Effector memory CD4-positive, alpha-beta T cell (primary cell): ENCODE measurements at places on chromosomes 2 and 18.

DNA sequence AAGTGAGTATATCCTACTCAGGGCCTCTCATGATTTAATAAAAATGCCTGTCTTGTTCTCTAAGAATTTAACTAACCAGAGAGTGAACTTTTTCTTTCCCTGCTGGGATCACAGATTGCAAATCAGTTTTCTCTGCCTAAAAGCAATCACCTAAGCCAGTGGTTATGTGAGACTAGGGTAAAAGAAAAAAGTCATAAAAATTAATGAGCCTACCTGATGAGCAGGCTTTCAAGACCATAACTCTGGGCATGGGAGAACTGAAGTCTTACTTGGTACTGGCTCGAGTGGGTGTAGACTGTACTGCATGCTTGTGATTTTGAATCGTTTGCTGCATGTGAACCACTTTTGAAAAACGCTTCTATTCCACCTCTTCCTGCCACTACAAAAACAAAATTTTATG lies 1677.0 kb upstream of the LRRTM1 start:
- no peak for DNase-seq

DNA sequence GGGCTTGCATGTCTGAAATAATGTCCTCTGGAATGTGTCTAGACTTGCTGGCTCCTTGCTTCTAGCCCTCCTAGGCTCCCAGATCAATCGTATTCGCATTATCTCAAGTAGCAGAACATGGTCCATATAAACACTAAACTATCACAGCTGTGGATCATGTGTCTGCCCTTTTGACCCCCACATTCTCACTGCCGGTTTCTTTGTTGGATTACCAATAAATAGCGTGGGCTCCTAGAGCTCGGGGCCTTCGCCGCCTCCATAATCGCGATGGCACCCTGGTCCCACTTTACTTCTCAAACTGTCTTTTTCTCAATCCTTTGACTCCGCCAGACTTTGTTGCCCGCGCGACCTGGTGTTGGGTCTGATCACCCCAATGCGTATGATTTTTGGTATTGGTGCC lies 6.3 kb upstream of the SCYGR8 start:
- DNase-seq, result no peak

- no peak for DNase-seq
Measured at GRCh38 chr2:197286805-197287595, 23.6 kb downstream of the ANKRD44 start.

GRCh38 chr2:191885650-191886049 lies 38.8 kb upstream of the CAVIN2 start:
- DNase-seq, result no peak

- DNase-seq, result no peak
Measured at GRCh38 chr2:45636008-45636407, 15.5 kb upstream of the PRKCE start.

DNA sequence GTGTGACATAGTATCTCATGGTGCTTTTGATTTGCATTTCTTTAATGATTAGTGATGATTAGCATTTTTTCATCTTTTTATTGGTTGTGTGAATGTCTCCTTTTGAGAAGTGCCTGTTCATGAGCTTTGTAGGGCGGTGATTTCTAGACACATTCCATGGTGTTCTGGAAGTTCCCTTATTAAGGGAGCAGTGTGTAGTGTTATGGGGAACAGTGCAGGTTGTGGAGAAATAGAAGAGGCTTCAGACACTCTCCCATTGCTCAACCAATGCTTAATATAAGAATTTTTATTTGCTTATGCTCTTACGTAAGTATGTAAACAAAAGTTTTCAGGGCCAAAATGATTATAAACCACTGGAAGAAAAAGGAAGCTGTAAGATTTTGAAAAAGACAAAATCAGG lies 34.7 kb downstream of the MMADHC start:
- DNase-seq, result no peak

DNA sequence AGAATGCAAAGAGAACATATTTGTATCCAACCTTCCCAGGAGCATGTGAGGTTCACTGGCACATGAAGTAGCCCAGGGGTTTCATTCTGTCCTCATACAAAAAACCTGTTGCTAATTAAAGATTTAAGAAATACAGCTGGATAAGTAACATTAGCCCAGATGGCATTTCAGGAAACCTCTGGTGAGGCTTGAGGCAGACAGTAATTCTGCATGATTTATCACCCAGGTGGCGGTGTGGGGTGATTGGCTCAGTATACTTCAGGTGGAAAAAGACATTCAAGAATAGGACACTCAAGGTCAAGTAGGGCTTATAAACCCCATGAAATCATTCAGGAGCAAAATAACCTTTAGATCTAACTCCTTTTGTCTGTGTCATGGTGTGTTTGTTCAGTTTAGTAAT lies 237.4 kb downstream of the RNF144A start:
- no peak for DNase-seq

GRCh38 chr18:59593291-59593717 lies 103.9 kb downstream of the CCBE1 start:
- no peak for DNase-seq

- no peak for DNase-seq
Measured at GRCh38 chr2:203808046-203808750, 59.4 kb upstream of the CTLA4 start.

DNA sequence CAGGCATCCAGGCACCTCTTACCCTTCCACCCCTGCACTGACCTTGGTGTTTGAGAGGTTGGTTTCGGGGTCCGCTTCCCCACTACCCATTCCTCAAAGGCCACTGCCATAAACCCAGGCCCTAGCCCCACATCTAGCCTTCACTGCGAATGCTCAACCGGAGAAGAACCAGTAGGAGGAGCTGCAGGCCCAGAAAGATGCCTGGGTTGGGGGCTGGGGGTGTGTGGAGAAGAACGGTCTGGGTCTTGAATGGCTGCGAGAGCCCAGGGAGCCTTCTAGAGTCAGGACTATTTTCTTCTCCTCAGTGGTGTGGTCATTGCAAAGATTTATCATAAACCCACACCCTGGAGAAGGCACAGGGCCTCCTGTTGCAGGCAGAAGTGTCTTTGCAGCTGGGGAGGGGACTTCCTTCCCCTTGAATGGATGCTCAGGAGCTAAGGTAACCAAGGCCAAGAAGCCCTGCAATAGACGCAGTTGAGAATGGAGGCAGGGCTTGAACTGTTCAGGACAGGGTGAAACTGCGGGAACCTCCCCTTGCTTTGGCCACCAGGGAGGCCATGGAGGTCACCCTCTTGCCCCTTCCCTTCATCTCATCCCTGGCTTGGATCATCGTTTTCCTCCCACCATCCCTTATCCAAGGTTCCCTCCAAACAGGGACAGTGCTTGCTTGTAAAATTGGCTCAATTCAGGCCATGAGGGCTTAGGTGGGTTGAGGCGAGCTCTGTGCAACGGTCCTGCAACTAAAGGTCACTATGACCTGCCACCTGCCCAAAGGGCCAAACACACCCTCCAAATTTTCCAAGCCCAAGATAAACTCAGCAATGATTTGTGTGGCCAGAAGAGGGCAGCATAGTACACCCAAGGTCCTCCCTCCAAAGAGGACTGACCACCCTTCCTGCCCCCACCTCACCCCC lies 20.9 kb downstream of the THNSL2 start:
- no peak for DNase-seq

DNA sequence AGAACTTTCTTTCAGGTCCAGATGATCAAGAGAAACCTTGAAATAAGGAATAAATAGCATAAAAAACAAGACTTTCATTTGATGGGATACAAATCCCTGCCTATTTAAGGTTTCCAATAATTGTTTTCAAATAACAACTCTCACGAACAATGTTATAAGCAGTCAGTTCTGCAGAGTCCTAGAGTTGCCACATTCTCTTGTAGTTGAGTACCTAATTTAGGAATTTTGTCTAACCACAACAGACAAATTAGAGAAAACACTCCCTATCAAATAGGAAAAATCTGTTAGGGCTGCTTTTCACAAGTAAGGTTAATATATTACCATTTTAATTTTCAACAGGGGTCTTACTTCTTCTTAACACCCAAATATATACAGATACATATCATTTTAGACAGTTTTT lies 130.1 kb upstream of the CDH20 start:
- DNase-seq, result no peak

DNA sequence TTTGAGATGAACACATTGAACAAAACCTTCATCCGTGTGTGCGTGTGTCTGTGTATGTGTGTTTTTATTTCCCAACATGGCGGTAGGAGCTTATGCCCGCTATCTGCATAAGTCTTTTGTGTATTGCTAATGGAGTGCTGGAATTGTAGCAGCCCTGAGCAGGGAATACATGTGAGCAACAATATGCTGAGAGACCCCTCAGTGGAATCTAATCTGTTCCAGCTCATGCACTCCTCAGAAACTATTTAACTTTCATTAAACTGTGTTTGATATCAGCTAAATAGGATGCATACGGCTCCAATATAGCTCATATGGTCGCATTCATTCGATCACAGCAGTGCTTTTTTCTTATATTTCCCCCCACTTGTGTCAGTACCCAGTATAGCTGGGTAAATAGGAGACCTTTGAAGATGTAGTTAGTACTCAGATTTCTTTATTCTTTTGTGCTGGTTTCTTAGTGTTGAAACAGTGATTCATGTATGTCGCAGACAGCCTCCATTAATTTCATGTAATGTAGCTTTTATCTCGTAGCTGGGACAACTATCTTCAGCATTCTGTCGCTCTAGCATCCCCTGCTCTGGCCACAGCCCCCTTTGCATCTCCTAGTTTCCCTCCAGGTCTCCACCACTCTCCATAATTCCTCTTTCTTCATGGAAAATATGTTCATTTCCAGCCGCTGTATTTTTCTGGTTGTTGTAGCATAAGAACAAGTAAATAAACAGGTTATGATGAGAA lies 891.2 kb downstream of the BCL11A start:
- DNase-seq, result no peak

GRCh38 chr18:68769461-68769860 lies 28.4 kb upstream of the CCDC102B start:
- no peak for DNase-seq

- no peak for DNase-seq
Measured at GRCh38 chr2:196725882-196726281, 73.6 kb downstream of the GTF3C3 start.

- DNase-seq, result no peak
Measured at GRCh38 chr18:67133669-67134068, 382.9 kb downstream of the DSEL start.

GRCh38 chr2:148957023-148957422 lies 81.5 kb upstream of the LYPD6B start:
- DNase-seq, result no peak

- no peak for DNase-seq
Measured at GRCh38 chr2:73266061-73266901, 18.0 kb downstream of the FBXO41 start.

DNA sequence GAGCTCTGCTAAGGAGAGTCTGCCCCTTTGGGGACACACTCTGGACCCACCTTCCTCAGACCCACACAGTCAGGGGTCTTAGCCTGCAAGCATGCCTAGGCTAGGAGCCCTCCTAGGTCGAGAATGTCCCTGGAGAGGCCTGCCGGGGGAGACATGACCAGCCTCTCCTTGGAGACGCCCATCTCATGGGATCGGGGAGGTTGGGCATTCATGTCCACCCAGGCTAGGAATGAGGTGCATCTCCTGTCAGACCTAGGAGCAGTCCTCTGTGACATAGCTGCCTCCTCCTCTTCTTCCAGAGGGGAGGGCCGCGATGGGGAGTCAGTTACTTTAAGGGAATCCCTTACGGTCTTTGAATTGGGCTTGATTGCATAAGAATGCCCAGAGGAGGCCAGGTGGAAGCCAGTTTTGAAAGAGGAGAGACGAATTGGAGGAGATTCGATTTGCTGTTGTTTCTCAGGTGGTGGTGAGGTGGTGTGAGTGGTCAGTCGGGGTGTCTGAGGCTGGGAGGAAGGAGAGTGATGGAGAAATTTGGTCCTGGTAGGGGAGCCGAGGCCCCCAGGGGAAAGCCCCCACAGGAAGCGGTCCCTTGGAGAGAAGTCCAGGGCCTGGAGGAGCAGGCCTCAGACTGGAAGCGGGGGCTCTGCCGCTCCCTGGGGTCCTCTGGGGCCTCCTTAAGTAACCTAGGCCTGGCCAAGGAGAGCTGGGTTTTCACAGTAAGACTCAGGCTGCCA lies 241.3 kb downstream of the DYSF start:
- no peak for DNase-seq

DNA sequence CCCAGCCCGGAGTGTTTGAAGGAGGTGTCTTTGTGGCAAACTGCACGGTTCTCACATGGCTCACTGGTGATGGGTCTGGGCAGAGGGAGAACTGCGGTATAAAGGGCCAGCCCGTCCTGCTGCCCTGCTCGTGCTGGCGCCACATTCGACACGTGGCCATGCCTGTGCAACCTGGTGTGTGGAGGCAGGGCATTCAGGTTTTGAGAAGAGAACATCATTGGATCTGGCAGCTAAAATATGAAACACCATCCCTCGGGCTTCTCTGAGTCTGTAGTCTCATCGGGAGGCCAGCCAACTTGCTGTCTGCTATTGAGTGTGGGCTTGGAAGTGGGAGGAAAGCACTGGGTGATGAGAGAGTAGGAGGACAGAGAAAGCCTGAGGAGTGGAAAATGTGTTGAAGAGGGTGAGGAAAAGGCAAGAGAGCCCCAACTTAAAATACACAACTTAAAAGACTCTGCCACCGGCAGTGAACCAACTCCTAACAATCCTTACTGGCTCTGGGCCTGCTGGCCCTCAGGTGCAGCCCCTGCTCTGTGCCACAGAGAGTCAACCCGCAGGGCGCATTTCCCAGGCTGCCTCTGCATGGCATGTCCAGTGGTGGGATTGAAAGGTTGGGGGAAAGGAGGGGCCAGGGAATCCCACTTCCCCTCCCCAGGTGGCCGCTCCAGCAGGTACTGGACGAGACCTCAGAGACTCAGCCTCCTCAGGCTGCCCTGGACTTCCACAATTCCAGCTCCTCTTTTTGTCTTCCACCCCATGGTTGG lies 112.7 kb upstream of the DLX2 start:
- no peak for DNase-seq

DNA sequence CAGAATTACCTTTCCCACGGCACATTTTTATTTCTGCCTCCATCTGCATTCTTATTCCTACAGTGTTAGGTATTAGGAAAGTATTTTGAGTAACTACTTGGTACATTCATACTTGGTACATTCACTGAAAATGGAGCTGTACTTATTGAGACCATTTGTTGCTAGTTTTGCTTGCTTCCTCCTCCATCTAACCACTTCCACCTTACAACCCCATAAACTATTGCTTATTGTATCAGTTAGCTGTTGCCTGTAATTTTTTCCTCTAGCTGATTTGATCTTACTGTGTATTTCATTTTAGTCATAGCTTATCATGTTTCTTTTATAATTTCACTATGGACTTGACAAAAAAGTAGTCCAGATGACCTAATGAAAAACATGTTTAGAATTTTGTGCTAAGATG lies 50.7 kb downstream of the AFTPH start:
- DNase-seq, result no peak

DNA sequence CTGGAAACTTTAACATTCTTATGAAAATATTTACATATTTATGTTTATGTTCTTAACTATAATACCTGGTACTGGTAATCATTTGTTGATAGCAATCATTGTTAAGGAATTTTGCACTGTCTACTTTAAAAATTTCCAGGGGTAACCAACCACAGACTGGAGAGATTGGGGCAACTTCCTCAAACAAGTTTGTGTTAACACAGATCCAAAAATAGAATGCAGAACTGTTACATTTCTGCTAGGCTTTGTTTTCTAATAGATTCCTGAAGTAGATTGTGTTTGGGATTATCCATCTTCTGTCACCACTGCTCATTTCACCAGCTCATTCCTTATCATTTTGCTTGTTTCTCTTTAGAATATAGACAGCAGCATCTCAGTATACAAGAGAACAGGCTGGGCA lies 23.7 kb downstream of the RNF125 start:
- no peak for DNase-seq
